Kidney tubule cell (primary cell): ENCODE measurements at places on chromosomes 3 and 15.
A peak's percentile ranks its signal among the peaks of the same experiment; 100 is the strongest.

- no peak for DNase-seq
These were observed 62.4 kb upstream of the POLG start for GRCh38 chr15:89396723-89397652.

DNA sequence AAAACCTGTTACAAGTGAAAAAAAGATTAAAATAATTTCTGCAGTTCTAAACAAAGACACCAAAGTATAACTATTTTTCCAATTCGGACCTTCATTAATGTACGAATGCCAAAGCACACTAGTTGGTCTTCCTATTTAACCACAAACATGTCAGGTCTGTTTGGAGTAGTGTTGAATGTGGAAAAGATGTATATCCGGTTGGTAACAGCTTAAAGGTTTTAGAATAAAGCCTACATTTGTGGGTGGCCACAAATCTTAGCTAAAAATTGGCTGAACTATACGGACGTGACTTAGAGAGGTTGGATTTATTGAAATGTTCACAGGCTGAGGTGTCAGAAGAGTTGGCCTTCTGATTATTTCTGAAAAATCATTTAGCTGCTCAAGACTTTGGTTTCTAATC is 78.4 kb downstream of the FSIP1 start:
- no peak for DNase-seq

DNA sequence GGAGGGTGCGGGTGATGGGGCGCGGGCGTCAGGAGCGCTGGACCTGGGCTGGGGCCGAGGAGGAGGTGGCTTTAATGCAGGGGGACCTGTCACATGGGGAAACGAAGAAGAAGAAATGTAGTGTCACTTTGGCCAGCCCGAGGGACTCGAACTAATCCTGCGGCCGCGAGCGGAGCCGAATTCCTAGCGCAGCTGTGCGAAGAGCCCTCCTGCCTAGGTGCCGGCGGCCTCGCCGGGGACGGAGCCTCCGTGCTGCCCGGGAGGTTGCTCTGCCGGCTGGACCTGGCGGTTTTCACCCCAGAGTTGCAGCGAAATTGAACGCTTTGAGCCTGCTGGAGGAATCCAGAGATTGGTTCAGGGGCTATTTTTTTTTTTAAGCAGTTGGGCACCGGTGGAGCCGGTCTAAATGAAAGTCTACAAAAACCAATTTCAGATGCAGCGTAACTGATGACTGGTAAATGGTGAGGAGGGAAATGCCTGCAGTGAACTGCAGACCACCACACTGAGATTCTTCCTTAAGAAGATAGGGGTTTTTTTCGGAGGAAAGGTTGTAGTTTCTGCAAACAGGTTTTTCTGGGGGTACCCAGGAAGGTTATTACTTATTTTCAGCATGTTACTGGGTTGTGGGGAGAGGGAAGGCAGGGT is 662 bp downstream of the TMEM108 start:
- peak; percentile 3 for DNase-seq

GRCh38 chr3:46852334-46852720 is 10.9 kb downstream of the MYL3 start:
- DNase-seq: no peak

DNA sequence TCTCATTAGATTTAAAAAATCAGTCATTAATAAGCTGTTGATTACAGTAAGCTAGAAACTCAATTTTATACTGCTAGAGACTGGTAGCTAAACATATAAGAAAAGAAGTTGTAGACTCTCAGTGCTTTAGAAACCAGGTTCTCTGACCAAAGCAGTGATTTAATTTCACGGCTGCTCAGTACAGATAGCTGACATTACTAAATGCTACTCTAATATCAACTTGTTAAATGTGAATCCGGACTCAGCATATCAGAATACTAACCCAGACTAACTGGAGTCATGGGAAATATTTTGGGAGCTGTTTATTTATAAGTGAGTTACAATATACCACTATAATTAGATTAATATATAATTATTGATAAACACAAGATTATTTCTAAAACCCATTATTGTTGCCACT is 80.4 kb downstream of the NEDD4 start:
- no peak for DNase-seq

- no peak for DNase-seq
These were observed 83.3 kb upstream of the KCNH8 start for GRCh38 chr3:19065027-19065426.
